ENCODE measurements at places on chromosomes 2 and 18.

DNA sequence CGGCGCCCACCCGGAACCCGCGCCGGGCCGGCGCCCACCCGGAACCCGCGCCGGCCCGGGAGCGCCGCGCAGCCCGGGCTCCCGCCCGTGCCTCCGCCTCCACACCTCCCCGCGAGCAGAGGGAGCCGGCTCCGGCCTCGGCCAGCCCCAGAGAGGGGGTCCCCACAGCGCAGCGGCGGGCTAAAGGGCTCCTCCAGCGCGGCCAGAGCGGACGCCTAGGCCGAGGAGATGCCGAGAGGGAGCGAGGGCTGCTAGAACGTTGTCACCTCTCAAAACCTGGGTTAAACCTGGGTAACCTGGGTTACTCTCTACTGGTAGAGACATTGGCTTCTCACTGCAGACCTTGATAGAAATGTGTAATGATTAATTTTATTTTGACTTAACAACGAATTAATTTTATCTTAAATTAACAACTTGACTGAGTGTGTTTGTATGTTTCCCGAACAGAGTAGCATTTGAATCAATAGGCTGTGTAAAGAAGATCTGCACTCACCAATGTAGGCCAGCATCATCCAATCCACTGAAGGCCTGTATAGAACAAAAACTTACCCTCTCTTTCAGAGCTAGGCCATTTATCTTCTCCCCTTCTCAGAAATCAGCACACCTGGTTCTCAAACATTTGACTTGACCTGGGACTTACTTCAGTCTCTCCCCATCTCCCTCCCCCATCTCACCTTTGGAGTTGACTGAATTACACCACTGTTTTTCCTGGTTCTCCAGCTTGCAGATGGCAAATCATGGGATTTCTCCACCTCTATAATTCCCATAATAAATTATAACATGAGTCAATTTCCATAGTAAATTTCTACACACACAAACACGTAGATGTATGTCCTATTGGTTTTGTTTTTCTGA is 242.7 kb downstream of the ASXL3 start:
- no peak for DNase-seq

DNA sequence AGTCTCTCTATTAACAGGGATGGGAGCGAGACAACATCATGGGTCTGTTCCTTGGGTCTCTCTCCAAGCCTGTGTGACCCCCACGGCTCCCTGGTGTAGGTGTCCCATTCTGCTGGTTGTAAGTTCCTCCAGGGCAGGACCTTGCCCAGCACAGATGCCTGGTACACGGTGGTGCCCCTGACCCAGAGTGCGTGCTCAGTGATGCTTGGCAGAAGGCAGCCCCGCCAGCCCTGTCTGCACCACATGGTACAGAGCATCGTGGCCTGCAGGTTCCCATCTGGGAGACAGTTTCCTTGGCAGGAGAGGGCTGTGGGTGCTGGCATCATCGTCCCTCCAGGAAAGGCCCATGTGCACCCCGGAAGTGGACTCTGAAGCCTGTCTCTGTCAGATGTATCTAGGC is 249.0 kb downstream of the KLHL29 start:
- DNase-seq, result no peak

- DNase-seq, result no peak
Measured at GRCh38 chr18:493986-494983, 6.2 kb downstream of the COLEC12 start.

GRCh38 chr2:8514796-8515758 is 166.8 kb upstream of the ID2 start:
- peak; percentile 44 for DNase-seq

- no peak for DNase-seq
Measured at GRCh38 chr2:191014653-191015020, 666 bp upstream of the STAT1 start.

- DNase-seq, result no peak
Measured at GRCh38 chr2:212330263-212330662, 208.3 kb downstream of the ERBB4 start.

DNA sequence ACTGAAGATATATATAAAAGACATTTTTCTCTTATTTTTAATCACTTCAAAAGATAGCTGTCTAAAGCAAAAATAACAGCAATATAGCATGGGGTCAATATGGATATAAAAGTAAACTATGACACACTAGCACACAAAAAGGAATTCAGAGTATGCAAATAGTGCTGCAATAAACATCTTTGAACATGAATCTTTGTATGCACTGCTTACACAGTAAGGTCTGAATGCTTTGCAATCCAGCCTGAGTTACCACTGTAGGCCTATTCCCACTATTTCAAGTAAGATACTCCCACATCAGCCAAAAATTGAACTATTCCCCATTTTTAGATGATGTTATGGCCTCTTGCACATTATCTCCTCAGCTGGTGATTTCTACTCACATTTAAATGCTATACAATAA is 27.4 kb upstream of the ERCC3 start:
- no peak for DNase-seq

- no peak for DNase-seq
Measured at GRCh38 chr18:49444581-49444980, 15.9 kb downstream of the DYM start.

DNA sequence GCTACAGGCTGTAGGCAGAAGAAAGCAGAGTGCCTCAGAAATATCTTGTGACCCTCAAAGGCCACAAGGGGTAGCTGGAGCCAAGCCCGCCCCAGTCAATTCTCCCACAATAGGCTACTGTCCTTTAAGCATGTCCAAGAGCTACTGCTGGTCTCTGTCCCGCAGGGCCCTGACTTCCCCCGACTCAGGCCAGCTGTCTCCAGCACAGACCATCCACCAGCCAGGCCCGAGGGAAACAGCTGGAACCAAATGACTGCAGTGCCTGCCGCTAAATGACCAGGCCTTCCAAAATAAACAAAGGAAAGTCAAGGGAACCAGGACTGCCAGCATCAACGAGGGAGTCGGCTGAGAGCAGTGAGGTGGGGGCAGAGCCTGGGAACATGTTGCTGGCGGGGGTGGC is 36.7 kb downstream of the MCFD2 start:
- no peak for DNase-seq

GRCh38 chr18:79692056-79692455 is 12.5 kb downstream of the CTDP1 start:
- no peak for DNase-seq

GRCh38 chr2:162245061-162245460 is 1.8 kb upstream of the FAP start:
- DNase-seq, result no peak

GRCh38 chr2:33859811-33860461 is 260.8 kb upstream of the FAM98A start:
- no peak for DNase-seq

- no peak for DNase-seq
Measured at GRCh38 chr2:223797811-223798721, 39.3 kb downstream of the AP1S3 start.

GRCh38 chr2:114032705-114033104 is 142.8 kb downstream of the ACTR3 start:
- DNase-seq, result no peak

GRCh38 chr2:3405876-3406275 is 26.4 kb downstream of the TRAPPC12 start:
- DNase-seq, result no peak

DNA sequence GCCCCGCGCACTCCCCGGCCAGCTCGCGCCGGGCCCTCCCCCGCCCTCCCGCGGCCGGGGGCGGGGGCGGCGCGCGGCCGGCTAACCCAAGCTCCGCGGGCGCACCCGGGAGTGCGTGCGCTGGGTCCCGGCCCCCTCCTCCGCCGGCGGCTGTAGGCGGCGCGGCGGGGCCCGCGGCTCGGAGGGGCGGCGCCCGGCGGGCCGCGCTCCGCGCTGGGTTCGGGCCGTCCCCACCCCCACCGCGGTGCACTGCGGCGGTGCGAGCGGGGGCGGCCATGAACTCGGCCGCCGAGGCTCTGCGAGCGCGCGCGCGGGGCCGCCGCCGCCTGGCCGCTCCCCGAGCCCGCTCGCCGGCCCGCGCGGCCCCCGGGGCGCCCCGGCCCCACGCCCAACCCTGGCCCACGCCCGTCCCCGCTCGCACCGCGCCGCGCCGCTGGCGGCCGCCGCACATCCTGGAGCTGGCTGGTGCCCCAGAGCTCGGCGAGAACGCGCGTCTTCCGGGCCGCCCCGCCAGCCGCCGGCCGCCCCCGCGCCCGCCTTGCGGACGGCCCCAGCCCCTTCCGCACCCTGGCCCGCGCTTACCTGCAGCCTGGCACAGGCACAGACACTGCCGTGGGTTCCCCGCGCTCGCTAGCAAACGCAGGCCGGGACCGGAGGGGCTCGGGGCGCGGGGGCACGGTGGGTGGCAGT is at the start of gene ZBTB14:
TSS of gene ZBTB14 (minus strand) at position 496 of the 690 bp plus-strand sequence. CDS start 2,480 bp downstream, outside the sequence.
- peak; percentile 67 for DNase-seq

DNA sequence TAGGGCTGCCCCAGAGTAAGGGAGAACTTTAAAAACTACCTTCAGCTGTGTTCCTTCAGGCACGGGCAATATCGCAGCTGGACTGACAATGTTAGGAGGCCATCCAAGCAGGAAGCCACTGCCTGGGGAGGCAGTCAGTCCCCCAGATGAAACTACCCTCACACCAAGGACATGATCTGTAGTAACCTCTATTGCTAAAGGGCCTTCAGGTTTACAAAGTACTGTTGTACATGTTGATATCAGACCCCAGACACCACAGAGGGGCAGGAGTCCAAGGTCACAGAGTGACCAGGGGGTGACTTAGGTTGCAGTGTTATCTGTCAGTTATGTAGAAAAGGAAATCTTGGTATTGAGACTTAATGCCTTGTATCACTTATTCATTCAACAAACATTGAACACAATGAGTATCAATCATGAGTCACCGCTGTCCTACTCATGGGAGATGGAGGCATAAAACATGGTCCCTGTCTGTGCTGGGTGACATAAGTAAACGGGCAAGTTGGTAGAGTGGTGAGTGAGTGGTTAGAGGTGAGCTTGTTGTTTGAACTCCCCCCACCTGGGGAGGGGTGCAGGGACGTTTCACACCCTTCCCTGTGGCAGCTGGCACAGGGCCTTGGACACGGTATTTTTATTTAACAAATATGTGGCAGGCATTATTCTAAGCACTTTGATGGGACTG is 7.1 kb downstream of the CABLES1 start:
- DNase-seq, result no peak

DNA sequence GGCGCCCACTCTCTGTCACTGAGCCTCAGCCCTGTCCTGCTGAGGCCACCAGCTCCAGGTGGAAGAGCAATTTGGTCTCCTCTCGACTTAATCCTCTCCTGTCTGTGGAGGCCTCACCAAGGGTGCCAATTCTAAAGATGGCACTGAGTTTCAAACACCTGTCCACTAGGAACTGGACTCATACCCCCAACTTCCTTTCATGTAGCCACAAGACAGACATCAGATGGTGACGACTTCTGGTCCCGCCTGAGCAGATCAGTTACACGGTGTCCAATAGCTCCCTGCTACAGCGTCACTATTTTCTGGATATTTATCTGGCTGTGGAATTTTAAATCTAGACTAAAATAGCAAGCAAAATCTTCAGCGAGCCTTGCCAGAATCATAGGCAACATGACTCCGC is 24.5 kb upstream of the SP5 start:
- DNase-seq, result no peak

GRCh38 chr2:238528953-238529781 is 102.4 kb downstream of the ASB1 start:
- no peak for DNase-seq

DNA sequence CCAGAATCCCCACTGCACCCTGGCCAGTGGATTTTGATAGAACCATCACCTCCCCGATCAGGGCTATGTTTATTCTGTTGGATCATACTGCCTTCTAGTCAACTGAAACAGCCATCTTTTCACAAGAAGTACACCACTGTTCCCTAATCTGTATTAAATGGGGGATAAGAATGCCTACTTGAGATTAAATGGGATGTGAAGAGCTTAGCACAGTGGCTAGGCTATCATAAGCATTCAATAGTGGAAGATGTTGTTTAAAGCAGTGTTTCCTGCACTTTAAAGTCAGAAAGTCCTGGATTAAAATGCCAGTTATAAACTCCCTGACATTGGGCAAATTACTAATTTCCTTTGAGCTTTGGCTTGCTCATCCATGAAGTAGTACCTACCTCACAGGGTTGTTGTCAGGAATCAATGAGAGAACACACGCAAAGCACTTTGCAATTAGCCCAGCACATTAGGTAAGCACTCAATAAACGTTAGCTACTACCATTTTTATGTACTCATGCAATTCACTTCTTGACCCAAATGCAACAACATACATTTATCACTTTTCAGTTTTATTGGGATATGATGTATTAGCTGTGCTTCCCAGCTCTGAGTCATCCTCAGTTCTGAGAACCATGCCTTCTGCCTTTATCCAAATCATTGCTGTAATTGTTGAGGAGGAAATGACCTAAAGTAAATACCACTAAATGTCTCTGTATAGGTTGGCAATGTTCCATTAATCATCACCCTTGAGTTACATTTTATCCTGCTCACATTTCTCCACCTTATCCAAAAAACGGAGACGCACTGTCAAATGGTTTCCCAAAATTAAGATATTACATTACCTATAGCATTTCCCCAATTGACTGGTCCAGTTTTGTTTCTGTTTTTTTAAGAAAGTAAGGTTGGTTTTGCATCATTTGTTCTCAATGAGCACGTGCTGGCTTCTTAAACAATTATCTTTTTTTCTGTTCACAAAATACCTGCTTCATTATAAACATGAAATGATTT is 2.1 kb downstream of the TMEM247 start:
- DNase-seq, result no peak

DNA sequence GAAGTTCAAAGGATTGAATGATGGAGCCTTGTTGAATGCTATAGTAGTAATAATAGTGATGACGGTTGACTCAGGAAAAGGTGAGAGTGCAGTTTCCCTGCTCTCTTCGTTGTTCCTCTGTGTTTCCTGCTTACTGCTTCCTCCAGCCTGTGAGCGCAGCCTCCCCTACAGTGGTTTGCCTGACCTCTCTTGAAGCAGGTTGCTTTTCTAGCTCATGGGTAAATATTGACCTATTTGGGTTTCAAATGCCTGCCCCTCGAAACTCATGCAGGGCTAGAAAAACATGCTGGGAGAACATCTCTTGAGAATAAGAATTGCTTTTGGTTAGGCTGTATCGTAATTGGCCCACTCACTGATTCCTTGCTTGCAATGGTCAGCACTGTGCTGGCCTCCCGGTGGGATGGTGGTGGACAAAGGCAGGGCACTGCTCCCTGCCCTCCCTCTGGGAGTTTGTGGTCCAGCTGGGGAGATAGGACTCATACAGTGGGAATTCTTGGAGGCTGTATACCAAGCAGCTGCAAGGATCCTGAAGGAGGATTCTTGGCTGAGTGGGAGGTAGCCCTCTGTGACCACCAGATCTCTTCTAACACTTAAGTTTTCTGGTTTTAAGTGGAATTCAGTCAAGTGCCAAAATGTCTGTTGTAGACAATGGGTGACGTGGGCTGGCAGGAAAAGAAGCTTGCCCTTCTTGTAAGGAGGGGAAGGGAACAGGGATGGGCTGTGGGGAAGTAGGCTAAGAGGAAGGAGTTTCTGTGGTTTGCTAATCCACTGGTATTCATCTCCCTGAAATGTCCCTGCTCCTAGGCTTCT is 5.4 kb upstream of the RNF181 start:
- no peak for DNase-seq

GRCh38 chr18:75179819-75180600 is 28.9 kb downstream of the PTGR3 start:
- DNase-seq, result no peak

DNA sequence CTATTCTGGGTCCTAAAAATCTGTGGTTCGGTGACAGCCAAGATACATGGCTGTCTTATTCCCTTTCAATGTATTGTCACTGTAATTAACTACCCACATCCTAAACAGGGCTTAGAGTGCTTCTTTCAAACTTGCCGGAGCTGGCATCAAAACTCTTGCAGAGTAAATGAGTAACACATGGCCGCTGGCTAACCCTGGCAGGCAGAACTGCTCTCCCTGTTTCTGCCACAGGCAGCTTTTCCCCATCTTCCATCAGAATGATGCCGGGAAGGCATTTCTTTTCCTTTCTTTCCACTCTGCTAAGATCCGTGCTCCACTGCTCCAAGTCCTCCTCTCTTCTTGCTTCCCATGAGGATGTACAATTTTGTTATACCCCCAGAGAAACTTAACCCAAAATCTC is 54.8 kb upstream of the PTPRM start:
- DNase-seq, result no peak
